ENCODE measurements at places on chromosomes 7 and 10. TPM values are rescaled to one million over a fixed set of nuclear protein-coding genes. Genes with fewer than 3 reads are reported as not detected.

GRCh38 chr7:25897261-25897782 is 254.7 kb upstream of the NFE2L3 start:
- DNase-seq: no peak

- no peak for DNase-seq
These were observed 6.6 kb downstream of the DGKI start for GRCh38 chr7:137839903-137840779.

- no peak for DNase-seq
These were observed 257.2 kb downstream of the MAD1L1 start for GRCh38 chr7:1975581-1975980.

DNA sequence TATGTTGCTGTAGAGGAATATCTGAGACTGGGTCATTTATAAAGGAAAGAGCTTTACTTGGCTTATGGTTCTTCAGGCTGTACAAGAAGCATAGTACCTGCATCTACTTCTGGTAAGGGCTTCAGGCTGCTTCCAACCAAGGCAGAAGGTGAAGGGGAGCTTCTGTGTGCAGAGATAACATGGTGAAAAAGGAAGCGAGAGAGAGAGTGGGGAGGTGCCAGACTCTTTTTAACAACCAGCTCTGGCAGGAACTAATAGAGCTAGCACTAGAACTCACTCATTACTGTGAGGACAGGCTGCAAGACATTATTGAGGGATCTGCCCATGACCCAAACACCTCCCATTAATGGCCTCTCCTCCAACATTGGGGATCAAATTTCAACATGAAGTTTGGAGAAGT is 94.5 kb downstream of the KIF20B start:
- no peak for DNase-seq

- no peak for DNase-seq
These were observed 255.6 kb downstream of the ZEB1 start for GRCh38 chr10:31574577-31574976.

DNA sequence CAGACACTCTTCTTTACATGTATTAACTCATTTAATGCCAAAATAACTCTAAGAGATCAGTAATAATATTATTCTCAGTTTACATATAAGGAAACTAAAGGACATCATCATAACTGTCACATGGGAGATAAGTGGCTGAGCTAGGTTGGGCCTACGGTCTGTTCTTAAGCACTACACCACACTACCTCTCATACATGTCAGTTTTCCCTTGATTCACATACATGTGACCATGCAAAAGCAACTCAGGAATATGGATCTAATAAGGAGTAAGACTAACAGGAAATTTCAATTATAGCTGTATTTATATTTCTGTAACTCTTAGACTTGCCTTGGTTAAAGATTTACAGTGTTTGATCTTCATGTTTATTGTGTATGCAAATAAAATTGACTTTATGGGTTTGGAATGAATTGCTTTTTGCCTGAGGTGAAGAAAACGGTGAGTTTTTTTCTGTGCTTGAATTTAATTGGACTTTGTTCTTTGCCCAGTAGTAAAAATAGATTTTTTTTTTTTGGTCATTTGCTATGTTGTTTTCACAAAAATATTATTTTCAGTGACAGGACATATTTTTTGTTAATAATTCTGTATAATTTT is 69.7 kb downstream of the CYP51A1 start:
- DNase-seq: no peak

DNA sequence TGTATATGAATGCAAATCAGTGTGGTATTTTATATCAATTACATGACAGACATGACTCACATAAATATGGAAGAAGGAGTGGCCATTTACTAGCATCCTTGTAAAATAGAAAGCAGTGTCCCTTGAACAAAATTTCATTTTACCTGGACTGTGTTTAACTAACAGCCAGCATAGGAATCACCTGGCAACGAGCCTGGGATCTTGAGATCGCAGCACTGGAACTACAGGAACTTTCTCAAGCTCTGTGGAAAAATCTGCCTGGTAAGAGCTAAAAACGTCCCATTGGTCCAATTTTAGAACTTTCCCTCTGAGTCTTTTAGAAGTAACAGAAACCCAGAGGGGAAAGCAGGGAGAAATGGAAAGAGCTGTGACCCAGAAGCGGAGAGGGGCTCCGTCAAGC is 68.9 kb upstream of the AMPH start:
- DNase-seq: no peak

- no peak for DNase-seq
These were observed 5.2 kb downstream of the TSPAN12 start for GRCh38 chr7:120852700-120853099.

DNA sequence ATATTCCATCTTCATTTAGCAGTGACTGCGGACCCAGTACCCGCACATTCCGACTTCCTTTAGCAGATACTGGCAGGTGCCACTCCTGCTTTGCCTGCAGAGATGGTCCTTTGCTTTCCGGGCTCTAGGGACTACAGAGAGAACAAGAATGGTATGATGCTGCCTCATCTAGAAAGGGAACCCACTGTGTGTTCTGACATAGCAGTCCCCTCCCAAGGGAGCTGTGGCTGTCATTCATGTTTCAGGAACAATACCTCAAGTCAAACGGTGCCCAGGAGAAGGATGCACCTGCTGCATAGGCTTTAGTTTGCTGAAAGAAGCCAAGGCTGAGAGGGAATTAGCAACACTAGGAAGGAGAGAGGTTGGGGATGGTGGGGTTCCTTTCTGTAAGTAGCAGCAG is 15.9 kb upstream of the TMEM72 start:
- DNase-seq: no peak

DNA sequence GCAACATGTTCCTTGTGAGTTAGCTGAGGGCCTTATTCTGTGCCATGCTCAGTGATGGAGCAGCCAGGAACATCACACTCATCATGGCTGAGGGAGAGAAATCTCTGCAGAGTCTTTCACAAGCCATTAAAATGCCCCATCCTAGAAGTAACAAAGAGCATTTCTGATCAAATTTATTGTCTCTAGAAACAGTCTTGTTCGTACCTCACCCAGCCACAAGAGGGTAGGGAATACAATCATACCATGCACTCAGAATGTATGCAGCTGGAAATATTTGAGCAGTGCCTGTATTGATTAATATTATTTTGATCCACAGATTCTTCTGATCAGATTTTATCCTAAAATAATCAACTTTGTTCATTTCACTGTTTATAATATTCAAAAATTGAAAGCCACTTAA is 17.3 kb downstream of the VPS26A start:
- no peak for DNase-seq

- no peak for DNase-seq
These were observed 131.8 kb downstream of the PTPN20 start for GRCh38 chr10:47042780-47043750.

- no peak for DNase-seq
These were observed 30.7 kb downstream of the CUL2 start for GRCh38 chr10:35059481-35059880.

DNA sequence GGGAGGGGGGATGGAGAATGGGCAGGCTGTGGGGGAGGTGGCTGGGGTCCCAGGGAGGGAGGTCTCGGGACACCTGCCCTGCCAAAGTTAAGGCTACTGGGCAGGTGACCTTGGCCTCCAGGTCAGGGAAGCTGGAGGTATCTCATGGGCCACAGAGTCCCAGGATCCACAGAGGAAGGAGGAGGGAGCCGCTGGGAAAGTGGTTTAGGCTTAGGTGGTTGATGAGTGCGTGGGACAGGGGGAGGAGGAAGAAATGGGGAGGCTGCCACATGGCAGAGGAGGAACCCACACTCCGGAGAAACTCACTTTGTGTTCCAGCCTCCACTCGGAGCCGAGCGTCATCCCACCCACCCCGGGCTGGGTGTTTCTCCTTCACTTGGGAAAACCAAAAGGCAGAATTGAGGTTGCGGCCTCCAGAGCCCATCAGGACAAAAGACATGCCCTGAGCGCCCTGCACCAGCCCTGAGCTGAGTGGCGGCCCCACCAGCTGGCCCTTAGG is 46.1 kb downstream of the ASB13 start:
- no peak for DNase-seq

GRCh38 chr10:114665406-114665805 is 7.3 kb upstream of the ABLIM1 start:
- no peak for DNase-seq

DNA sequence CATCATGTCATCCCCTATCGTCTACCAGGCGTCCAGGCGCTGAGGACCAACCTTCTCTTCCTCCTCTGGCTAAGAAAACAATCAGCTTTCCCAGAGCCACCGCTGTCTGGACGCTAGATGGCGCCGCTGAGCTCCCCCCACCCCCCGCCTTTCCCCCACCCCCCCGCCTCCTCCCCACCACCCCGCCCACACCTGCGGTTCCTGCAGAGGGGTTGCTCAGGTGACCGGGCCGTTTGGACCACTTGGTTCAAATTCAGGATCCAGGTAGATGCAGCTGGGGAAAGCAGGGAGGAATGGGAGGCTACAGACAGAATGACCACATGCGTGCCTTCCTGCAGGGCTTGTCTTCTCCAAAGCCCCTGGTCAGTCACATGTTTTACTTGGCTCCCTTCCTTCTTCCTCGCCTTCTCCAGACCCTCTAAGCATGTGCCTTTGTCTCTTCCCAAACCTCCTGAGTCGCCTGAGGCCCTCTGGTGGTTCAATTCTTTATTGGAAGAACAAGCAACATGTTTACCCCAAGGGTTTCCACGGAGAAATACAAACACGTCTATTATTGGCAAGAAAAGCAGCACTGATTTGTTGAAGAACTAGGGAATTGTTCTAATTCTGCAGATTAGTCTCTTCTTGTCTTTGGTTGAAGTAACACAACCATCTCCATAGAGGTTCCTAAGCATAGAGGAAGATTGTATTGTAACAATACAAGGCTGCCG is 24.7 kb downstream of the AOC1 start:
- DNase-seq: peak; percentile 55

DNA sequence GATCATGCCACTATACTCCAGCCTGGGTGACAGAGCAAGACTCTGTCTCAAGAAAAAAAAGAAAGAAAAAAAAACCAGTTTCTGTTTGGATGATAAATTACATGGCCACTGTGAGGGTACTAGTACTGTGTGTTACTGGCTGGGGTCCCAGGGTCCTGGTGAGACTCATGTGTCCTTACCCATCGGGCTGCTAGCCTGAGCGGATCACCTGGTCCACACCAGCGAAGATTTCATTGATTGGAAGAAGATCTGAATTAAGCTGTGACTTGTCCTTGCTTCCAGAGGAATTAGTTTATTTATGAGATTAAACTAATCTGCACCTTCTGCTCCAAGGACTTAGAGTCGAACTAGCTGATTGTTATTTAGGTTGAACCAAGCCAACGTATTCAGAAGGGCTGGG is 40.0 kb upstream of the BAMBI start:
- no peak for DNase-seq

GRCh38 chr10:22676435-22676834 is 37.9 kb downstream of the PIP4K2A start:
- DNase-seq: no peak

DNA sequence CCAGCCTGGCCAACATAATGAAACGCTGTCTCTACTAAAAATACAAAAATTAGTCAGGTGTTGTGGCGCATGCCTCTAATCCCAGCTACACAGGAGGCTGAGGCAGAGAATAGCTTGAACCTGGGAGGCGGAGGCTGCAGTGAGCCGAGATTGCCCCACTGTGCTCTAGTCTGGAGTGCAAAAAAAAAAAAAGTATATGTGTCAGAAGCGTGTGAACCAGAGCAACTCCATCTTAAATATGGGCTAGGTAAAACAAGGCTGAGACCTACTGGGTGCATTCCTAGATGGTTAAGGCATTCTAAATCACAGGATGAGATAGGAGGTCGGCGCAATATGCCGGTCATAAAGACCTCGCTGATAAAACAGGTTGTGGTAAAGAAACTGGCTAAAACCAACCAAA is 6.2 kb downstream of the CCL24 start:
- DNase-seq: no peak

DNA sequence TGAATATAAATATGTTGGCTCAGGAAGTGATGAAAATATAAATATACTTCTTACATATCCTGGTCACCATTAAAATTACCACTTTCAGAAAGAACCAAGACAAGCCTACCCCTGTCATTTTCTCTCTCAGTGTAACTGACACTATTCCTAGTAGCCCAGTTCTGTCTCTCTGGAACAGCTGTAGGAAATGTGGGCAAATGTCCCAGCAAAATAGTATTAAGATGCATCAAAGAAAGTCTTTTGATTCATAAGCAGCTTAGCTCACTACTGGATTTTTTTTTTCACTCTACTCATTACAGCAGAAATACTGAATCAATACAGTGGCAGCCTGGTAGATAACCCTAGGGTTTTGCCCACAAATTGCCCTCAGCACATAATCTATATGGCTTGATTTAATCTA is 290.9 kb downstream of the DNAJB9 start:
- no peak for DNase-seq

DNA sequence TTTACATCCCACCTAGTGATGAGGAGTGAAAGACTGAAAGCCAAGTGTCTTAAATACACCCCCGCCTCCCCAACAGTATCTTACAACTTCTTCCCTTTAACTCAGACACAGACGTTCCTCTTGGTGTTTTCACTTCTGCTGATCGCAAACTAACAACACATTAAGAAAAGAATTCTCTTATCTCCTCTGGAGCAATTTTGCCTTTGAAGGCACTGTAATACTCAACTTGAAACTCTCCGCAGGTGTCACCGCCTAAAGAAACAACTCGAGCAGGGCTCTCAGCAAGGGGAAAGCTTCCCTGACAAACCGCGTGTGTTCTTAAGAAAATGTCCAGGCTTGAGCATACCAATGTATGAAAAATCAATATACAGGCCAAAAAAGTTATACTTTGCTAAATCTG is 452 bp downstream of the SEMA3C start:
- DNase-seq: no peak

DNA sequence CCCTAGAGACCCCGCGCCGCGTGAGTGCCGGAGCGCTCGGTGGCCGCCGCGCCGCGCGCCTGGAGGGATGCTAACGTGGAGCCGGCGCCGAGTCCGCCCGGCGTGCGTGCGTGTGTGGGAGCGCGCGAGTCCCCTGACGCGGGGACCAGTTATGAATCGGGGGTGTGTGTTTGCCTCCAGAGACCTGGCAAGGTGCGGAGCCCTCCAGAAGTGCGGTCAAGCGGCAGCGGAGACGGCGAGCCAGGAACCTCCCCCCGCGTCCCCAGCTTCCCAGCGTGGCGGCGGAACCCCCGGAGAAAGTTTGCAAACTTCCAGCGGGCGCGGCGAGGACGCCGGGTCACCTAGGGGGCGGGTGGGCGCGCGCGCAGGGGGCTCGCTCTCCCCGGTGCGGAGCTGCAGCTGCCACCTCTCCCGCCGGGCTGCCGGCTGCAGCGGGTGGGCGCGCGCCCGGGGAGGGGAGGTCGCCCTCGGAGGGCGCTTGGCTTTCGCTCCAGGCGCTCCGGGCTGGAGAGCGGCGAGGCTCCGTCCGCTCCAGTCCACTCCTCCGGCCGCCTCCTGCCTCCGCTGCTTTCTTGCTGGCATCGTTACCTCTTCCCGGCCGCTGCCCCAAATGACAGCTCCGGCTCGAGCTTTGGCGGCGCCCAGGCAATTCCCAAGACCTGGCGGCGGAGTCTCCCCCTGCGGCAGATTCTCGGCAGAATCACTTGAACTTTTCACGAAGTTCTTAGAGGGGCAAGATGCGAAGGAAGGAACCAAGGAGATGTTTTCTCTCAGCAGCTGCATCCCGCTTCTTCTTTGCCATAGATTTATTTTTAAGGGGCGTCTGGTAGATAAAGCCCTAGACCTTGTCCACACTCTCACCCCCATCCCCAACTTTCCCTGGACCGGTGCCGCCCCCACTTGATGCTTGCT is 2.3 kb upstream of the CREB5 start:
- no peak for DNase-seq

ADRB1 gene
- total RNA-seq: 0.05 TPM

SCART1 gene
- total RNA-seq: 1.0 TPM

SRI gene
- 20.4 TPM for total RNA-seq

AZGP1 gene
- 952 TPM for total RNA-seq

OR2A5 gene
- total RNA-seq: not detected

STYXL1 gene
- total RNA-seq: 16.7 TPM

CALHM3 gene
- total RNA-seq: 0.14 TPM

GHRHR gene
- 0.50 TPM for total RNA-seq

FAM180A gene
- total RNA-seq: 0.19 TPM

TMEM229A gene
- total RNA-seq: 0.23 TPM

Data from liver (tissue), 10 donors.